Activated T-cell treated with anti-CD3 and anti-CD28 coated beads for 24 hours (primary cell): ENCODE measurements at places on chromosomes 16 and 17.

- peak; percentile 28 for DNase-seq
Observed at GRCh38 chr16:10181196-10182162, 749 bp downstream of the GRIN2A start.

- peak; percentile 64 for DNase-seq
Observed at GRCh38 chr17:58335779-58336455, 7.3 kb upstream of the TSPOAP1 start.

- no peak for DNase-seq
Observed at GRCh38 chr17:65254166-65254565, 117.0 kb downstream of the RGS9 start.

DNA sequence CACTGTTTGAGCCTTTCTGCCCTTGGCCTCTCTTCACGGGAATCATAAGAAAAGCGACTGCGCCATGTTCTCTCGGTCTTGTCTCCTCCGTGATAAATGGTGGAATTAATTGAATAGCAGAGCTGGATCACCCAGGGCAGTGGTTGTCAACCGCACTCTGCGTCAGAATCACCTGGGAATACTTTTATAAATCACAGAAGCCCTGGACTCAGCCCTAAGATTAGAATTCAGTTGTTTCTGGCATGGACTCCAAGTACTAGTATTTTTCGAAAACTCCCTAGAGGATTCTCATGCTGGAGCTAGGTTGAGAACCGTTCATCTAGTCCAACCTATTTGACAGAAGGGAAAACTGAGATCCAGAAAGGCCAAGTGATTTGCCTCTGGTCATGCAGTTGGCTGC, 64.1 kb downstream of the SPACA3 start:
- no peak for DNase-seq

DNA sequence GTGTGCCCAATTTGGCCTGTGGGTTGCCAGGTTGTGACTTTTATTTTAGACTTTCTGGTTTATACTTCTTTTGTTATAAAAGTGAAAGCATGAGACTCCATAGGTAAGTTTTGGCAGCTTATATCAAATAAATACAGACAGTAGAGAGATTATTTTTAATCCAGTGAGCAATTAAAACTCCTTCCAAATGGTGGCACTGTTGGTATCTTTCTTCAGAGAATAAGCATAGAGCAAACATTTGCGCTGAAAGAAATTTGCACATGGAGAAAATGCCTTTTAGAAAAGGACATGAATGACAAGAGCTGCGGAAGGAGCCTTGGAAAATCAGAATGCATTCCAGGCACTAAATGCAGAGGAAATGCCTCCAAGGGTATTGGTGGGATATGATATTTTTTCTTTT, 46.1 kb upstream of the DNAJA2 start:
- no peak for DNase-seq

- DNase-seq: no peak
Observed at GRCh38 chr17:7849130-7849750, 5.6 kb upstream of the TMEM88 start.

GRCh38 chr17:6079155-6079888, 9.1 kb downstream of the WSCD1 start:
- DNase-seq: no peak

DNA sequence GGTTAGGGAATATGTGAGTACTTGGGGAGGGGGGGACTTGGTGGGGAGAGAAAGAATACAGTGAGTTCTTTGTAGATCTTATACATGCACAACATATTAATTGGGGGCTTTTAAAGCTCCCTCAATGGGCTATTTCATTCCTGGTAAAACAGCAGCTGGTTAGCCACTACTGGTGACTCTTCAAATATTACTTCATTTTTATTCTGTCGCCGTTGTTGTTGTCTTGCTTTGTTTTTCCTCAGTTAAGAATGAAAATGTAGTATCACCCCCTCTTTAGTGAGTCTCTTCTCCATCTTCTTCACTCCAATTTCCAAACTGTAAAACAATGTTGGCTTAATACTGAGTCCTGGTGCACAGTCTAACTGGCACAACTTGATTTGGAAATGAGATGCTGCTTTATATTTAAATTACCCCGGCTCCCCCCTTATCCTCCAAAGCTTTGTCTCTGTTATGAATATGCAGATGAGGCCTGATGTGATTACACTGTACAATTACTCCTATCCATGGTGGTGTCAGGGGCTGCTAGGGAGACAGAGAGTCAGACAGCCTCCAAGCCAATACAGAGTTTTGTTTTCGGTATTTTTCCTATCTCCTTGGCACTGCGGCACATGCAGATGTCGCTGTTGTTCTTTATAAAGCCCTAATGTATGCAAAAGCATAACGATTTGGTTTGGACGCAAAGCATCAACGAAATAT, 256.9 kb upstream of the PMFBP1 start:
- DNase-seq: no peak

DNA sequence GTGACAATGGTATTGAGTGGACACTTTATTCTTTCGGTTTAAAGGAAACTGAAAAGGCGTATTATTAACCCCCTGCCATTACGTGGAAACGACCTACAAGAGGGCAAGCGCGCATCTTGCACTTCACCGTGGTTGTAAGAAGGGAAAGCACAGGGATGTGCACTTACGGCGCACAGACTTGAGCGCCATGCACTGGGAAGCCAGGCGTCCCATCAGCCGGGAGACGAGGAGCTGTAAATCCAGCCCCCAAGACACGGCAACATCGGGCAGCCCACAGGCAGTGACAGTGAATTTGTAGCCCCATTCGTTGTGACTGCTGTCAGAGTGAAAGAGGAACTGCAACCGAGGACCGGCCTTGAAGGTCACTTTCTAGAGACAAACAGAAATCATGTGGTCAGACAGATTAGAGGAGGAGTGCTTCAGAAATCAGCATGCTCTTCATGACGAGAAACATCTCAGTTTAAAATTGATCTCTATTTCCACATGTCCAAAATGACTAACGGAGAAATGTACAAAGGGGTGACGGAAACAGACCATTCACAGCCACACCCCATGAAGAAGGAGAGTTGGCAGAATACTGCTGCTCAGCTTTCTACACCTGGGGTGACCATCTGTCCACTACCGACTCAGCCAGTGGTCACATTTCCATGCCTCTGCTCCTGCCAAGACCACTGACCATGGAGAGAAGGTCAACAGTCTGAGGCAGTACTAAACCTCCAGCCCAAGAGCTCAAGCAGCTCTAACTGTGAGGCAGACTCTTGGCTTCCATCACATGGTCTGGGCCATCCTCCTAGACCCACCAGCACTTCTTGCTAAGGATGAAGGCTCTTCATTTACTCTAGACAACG, 68.6 kb downstream of the ZZEF1 start:
- DNase-seq: no peak

GRCh38 chr16:54411544-54411943, 125.0 kb upstream of the IRX3 start:
- no peak for DNase-seq

- no peak for DNase-seq
Observed at GRCh38 chr17:29578626-29579485, 10.4 kb downstream of the TP53I13 start.

- DNase-seq: no peak
Observed at GRCh38 chr16:85151603-85152413, 39.5 kb upstream of the CIBAR2 start.

DNA sequence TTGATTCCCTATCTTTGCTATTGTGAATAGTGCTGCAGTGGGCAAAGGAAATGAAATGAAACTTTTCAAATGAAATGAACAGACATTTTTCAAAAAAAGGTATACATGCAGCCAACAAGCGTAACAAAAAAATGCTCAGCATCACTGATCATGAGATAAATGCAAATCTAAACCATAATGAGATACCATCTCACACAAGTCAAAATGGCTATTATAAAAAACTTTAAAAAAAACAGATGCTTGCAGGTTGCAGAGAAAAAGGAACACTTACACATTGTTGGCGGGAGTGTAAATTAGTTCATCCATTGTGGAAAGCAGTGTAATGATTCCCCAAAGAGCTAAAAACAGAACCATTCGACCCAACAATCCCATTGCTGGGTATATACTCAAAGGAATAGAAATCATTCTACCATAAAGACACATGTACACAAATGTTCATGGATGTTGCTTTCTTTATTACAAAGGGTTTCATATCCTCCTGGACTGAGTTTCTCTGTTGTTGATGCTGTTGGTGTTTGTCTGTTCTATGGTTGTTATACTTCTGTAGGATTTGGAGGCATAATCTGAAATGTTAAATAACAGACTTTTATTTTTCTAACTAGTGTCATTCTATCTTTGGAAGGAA, 99.3 kb upstream of the SOX9 start:
- no peak for DNase-seq

GRCh38 chr16:77805398-77805797, 17.0 kb downstream of the VAT1L start:
- DNase-seq: no peak

DNA sequence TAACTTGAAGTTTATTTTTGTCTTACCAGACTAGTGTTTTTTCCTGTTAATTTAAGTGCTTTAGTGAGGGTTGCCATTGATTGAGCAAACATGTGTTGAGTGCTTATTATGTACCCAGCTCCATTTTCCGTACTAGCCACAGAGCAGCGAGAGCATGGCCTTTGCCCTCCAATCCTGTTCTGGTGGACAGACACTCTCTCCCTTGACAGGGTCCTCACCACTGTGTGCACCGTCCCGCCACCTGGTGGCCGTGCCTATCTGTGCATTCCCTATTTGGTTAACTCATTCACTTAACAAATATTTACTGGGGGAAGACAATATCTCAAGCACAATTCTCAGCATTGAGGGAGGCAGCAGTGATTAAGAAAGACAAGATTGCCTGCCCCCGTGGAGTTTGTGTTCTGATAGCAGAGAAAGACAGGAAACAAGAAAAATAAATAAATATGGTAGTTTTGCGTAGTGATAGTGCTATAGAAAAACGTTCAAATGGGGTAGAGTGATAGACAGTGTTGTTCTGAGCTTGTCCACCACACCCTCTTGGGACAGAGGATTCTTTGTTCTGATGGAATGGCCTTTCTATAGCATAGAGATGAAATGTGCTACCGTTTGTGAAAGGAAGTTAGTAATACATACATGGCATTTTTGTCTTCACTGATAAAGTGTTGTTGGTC, 13.0 kb downstream of the CDH13 start:
- peak; percentile 25 for DNase-seq

DNA sequence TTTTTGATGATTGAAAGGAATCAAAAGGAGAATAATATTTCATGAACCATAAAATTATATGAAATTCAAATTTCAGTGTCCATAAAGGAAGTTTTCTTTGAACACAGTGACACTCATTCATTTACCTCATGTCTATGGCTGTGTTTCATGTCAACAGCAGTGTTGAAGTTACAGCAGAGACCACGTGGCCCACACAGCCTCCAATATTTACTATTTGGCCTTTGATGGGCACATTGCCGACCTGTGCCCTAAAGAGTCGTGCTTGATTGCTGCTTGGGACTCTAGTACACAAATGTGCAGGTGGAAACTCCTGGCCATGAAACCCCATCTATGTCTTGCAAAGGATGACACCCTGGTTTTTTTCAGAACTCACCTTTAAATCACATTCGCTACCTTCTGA, 57.0 kb downstream of the CES1 start:
- DNase-seq: no peak

DNA sequence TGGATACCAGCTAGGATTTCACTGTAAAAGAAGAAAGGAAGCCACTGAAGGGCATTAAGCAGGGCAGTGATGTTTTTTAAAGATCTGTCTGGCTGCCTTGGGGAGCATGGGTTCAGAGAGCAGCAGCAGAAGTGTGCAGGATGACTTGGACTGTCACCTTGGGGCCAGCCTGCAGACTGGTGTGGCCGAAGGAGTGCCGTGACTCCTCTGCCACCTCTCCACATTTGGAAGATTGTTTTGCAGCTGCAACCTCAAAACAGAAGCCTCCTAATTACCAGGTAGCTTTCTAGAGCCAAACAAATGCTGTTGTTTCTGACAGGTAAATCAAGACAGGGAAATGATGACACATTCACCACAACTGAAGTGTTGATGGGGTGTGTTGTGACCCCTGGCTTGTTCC, 681.4 kb downstream of the WWOX start:
- no peak for DNase-seq

DNA sequence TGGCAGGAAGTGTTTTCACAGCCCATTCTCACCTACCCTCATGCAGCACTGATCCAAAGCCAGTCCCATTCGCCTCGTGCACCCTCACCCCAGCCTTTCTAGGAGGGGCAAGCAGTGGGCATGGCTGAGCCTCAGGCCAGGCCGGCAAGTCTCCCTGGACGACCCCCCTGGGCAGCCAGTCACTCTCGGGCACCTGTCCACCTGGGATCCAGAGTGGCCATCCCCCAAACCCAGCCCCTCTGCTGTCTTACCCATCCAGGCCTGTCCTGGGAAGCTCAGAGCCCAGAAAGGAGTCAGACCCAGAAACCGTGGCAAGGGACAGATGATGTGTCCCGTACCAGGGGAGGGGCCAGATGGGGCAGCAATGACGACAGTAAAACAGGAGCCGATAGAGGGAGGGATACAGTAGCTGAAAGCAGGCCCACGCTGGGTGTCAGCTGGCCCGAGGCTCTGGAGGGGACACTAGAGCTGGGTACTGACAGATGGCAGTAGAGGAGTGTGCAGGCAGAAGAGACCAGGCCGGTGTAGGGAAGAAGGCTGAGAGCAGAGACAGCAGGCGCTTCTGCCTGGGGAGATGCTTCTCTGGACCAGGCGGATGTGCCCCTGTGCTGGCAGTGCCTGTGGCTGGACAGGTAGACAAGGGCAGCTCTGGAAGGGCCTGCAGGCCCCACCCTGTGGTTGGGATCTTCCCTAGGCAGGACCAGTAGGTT, 5.8 kb downstream of the CMTM3 start:
- no peak for DNase-seq

DNA sequence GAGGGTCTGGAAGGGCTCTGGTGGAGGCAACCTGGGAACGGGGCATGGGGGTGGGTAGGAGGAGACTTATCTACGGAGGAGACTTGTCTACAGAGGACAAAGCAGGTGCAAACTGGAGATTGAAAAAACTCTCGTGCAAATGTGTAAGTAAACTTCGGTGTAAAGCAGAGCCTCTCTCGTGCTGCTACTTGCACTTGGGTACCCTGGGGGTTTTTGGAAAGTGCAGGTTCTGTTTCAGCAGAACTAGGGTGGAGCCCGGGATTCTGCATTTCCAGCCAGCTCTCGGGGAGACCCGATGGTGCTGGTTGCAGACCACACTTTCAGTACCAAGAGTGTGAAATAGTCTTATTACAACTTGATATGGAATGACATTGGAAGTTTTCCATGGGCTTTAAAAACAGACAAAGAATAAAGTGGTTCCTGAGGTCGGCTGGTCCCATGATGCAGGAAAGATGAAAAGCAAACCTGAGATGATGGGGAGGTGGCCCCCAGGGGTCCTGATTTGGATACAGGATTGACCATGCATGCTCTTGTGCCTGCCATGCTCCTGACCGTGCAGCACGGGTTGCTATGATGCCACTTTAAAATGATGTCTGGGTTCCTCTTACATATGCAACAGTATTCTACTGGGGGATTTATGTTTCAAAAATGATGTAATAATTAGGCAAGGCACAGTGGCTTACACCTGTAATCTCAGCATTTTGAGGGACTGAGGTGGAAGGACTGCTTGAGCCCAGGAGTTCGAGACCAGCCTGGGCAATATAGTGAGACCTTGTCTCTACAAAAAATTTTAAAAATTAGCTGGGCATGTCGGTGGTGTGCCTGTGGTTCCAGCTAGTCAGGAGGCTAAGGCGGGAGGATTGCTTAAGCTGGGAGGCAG, 69.3 kb downstream of the IRF8 start:
- no peak for DNase-seq
